ENCODE measurements at places on chromosomes 11 and 22.

GRCh38 chr11:116229236-116229970, 543.4 kb downstream of the BUD13 start:
- DNase-seq: peak; percentile 91

- DNase-seq: peak; percentile 9
Measured at GRCh38 chr11:119641983-119642745, 86.8 kb downstream of the NECTIN1 start.

- DNase-seq: peak; percentile 83
Measured at GRCh38 chr22:17726006-17726927, 48.0 kb downstream of the BID start.

- DNase-seq: no peak
Measured at GRCh38 chr11:77515063-77515462, 41.2 kb upstream of the PAK1 start.

DNA sequence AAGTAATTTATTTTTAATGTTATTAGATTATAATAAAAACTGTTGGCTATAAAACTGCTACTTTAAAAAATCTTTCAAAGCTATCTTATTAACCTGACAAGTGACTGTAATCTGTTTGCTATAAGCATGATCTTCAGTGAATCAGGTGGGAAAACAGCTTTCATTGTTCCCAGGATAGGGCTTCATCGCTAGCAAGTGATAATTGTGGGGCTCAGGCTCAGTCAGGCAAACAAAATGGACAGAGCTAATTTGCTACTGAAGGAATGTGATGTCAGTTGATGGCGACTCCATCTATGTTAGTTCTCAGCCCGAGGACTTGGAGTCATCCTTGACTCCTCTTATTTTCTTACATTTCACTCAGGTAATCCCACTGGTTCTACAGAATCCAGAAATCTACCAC, 125.0 kb downstream of the RASSF10 start:
- DNase-seq: no peak

DNA sequence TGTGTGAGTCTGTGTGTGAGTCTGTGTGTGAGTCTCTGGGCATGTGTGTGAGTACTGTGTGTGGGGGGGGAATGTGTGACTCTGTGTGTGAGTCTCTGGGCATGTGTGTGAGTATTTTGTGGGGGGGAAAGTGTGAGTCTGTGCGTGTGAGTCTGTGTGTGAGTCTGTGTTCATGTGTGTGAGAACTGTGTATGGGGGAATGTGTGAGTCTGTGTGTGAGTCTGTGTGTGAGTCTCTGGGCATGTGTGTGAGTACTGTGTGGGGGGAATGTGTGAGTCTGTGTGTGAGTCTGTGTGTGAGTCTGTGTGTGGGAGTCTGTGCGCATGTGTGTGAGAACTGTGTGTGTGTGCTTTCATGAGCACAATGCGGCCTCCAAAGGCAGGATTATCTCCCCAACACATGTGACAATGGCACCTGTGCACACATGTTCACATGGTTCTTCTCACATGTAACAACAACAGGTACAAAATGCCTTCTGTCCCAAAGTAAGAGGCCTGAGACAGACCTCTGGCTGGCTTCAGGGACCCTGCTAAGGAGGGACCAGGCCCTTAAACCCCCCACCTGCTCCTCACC, 1.6 kb downstream of the CD5 start:
- DNase-seq: no peak

- DNase-seq: no peak
Measured at GRCh38 chr11:23976841-23977271, 520.0 kb upstream of the LUZP2 start.

- DNase-seq: no peak
Measured at GRCh38 chr11:44427432-44427831, 117.5 kb upstream of the ALX4 start.

DNA sequence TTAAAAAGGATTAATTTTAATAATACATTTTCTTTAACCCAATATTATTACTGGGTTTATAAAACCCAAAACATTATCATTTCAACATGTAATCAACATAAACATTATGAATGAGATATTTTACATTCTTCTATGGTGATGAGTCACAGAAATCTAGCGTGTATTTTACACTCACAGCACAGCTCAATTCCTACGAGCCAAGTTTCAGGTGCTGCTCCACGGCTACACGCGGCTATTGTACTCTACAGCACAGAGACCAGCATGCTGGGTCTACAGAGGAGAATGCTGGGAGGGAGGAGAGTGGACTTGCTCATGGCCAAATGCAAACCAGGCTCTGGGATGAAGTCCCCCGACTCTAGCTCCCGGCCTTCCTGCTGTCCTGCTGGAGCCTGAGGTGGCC, 72.0 kb upstream of the LMO1 start:
- DNase-seq: no peak

- DNase-seq: no peak
Measured at GRCh38 chr22:37371911-37372310, 55.4 kb downstream of the ELFN2 start.

DNA sequence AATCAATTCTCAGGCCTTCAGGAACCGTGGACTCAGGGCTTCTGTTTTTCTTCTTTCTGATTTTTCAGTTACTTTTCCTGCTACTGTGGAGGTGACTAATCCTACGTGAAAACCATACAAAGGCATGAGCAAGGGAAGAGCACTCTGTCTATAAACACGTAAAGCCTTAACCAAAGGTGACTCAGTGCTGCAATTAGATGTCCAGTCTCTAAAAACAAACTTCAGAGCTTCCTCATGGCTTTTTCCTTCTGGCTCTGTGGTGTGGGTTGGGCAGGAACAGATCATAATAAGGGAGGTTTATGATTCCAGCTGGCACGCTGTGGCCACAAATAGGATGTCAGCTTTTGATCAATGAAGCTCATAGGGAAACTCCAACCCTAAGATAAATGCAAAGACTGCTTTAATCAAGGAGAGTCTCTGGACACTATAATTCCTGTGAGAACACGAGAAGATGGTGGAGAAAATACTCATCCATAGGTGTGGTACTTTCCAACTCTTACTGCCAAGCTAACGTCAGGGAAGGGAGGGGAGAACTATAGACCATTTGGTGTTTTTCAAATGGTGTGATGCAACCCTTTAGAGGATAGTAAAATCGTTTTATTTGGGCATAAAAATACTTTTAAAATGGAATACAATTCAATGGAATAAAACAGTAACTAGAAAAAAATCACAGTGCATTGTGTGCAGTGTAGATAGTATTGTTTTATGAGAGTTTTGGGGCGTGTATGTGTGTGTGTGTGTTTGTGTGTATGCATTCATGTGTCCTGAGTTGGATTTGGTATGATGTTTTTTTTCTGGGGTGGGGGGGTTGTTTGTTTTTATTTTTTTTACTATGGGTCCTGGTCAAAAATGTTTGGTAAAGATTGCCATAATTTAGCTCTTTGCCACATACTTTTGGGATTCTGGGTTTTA, at the start of gene NXPE2:
TSS of gene NXPE2 (plus strand) at position 403 of the 912 bp plus-strand sequence. CDS start at position 452, 49 bp downstream.
- no peak for DNase-seq

- DNase-seq: no peak
Measured at GRCh38 chr22:24093855-24094254, 82.8 kb downstream of the CABIN1 start.

DNA sequence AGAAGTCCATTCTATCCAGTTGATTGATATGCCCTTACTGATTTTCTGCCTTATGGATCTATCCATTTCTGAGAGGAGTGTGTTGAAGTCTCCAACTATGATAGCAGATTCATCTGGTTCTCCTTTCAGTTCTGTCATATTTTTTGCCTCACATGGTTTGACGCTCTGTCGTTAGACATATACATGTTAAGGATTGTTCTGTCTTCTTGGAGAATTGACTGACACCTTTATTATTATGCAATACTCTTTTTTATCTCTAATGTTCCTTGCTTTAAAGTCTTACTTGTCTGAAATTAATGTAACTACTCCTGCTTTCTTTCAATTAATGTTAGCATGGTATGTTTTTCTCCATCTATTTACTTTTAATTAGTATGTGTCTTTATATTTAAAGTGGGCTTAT, 12.1 kb upstream of the ARHGAP20 start:
- no peak for DNase-seq

DNA sequence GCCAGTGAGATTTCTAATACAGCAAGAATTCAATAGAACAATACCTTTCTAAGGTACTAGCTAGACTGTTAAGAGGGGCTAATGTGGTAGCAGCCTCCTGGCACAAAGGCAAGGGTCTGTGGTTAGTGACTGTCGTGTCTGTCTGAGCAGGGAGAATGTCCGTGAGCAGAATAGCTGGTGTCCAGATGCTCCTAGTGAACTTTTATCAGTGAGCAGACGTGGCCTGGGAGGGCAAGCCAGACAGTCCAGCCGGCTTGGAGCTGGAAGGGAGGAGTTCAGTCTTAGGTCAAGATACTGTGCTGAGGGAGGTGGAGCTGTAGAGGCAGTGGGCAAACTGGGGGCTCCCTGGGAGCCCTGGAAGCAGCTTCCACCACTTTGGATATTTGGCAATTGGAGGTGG, 138.6 kb downstream of the TEAD1 start:
- no peak for DNase-seq

- no peak for DNase-seq
Measured at GRCh38 chr11:54985731-54986130, 276.2 kb upstream of the TRIM48 start.

- DNase-seq: peak; percentile 83
Measured at GRCh38 chr11:44595964-44596381, 30.5 kb downstream of the CD82 start.

GRCh38 chr11:18012122-18012905, 533 bp downstream of the SERGEF start:
- DNase-seq: peak; percentile 60

DNA sequence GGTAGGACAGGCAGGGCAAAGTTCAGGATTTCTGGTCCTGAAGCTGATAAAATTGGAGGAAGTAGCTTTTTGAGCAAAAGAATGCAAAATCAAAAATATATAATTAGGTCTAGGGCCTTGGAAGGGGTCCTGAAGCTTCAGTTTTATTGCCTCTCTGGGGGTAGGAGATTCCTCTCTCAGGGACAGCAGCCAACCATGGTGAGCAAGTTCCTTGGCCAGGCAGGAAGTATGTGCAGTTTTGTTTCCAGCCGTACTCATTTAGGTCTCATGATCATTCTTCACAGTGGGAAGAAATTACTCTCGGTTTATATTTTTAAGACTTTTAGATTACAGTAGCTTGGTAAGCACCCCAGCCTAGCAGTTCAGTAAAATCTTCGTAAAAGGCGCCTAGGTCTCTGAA, 2.9 kb upstream of the RAB38 start:
- DNase-seq: no peak

DNA sequence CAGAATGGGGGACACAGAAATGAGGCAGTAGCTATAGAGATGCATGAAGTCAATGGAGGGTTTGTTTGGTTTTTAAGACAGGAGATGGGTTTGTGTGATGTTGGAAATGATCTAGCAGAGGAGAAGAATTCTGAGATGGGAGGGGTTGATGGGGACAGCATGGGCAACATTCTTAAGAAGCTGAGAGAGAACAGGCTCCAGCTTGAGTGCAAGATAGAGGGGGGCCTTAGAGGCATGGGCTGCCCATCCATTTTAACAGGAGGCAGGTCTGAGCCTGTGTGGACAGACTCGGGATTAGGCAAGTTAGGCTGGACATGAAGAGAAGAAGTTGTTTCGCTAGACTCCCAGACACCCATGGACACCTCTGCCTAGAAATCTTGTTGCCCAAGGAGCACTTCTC, 37.9 kb upstream of the NRIP3 start:
- DNase-seq: no peak

- DNase-seq: no peak
Measured at GRCh38 chr11:37525336-37525735, 927.3 kb upstream of the RAG2 start.

GRCh38 chr11:83140691-83141455, 16.1 kb upstream of the PCF11 start:
- DNase-seq: no peak

DNA sequence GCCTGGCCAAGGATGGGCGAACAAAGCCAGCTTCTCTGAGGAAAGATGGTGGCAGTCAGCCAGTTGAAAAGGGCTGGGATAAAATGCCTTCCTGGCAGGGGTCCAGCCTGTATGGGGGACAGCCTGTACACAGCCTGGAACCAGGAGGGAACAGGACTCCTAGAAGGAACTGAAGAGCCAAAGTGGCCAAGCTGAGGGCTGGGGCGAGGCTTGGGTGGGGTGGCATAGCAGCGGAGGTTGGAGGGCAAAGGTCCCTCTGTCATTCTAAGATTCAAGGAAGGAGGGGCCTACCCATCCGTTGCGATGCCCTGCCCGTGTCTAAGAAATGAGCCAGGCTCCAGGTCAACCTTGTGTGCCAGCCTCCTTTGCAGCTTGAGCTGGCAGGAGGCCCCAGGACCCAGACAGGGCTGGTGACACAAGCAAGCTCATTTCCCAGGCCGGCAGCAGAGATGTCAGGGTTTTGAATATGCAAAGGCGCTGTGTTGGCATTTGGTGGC, 22.6 kb downstream of the FADD start:
- no peak for DNase-seq

GRCh38 chr11:398826-399225, 4.8 kb downstream of the PKP3 start:
- DNase-seq: no peak

- DNase-seq: no peak
Measured at GRCh38 chr22:32622004-32622743, 147.6 kb downstream of the FBXO7 start.

- peak; percentile 90 for DNase-seq
Measured at GRCh38 chr11:125433454-125434121, 62.5 kb downstream of the FEZ1 start.

GRCh38 chr11:57781529-57781943, 19.9 kb downstream of the CTNND1 start:
- DNase-seq: no peak

GRCh38 chr22:40107851-40108378, 69.8 kb upstream of the TNRC6B start:
- DNase-seq: peak; percentile 16

DNA sequence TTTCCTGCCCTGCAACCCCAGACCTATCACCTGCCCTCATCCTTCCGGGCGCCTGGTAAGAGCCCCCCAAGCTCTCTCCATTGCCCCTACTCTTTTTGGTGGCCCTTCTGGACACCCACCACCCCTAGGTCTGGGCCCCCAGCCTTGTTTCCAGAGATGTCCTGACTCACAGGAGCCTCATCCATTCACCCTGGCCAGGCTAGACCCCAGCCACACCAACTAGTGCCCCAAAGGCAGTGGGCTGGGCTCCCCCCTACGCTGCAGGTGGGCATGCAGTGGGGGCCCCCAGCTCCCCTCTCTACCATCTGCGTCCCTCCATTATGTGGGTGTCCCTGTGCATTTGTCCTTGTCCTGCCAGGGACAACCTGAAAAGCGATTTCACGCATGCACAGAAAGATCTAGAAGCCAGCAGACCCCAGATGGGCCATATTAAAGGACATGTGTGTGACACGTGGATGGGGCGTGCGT, 1.4 kb downstream of the MRGPRF start:
- no peak for DNase-seq

GRCh38 chr11:103042161-103042560, 49.8 kb downstream of the DCUN1D5 start:
- DNase-seq: no peak

GRCh38 chr11:27087432-27087831, 46.8 kb downstream of the BBOX1 start:
- no peak for DNase-seq

- DNase-seq: peak; percentile 42
Measured at GRCh38 chr11:48034926-48035871, 54.8 kb downstream of the PTPRJ start.

Data from cerebellar cortex (tissue), 1 donor.